ENCODE measurements at places on chromosomes 2 and 18. TPM values are rescaled to one million over a fixed set of nuclear protein-coding genes. Genes with fewer than 3 reads are reported as not detected.

The APOB gene
- 0.11 TPM for polyA plus RNA-seq

The MREG gene
- polyA plus RNA-seq: 2.4 TPM

The ELOA2 gene
- polyA plus RNA-seq: not detected

The MAP3K19 gene
- not detected for polyA plus RNA-seq

The SLC9A4 gene
- polyA plus RNA-seq: not detected

The BCL11A gene
- polyA plus RNA-seq: 4.4 TPM

The SERPINB11 gene
- not detected for polyA plus RNA-seq

The PROKR1 gene
- polyA plus RNA-seq: 0.04 TPM

The ACKR3 gene
- polyA plus RNA-seq: 12.6 TPM

The CREG2 gene
- not detected for polyA plus RNA-seq

The UGT1A5 gene
- polyA plus RNA-seq: not detected

The CFAP65 gene
- polyA plus RNA-seq: 0.19 TPM

The IL1A gene
- 0.05 TPM for polyA plus RNA-seq

The APCDD1 gene
- 5.6 TPM for polyA plus RNA-seq

The CPSF3 gene
- polyA plus RNA-seq: 10.6 TPM

The ERFE gene
- 4.9 TPM for polyA plus RNA-seq

The RIT2 gene
- not detected for polyA plus RNA-seq

The SKA1 gene
- 0.15 TPM for polyA plus RNA-seq

The TRMT61B gene
- polyA plus RNA-seq: 14.7 TPM

The ALPP gene
- not detected for polyA plus RNA-seq

The B3GNT7 gene
- polyA plus RNA-seq: 5.6 TPM

The MC2R gene
- not detected for polyA plus RNA-seq

The C2orf92 gene
- 40.2 TPM for polyA plus RNA-seq

The GALNT14 gene
- 5.1 TPM for polyA plus RNA-seq

The ASB3 gene
- polyA plus RNA-seq: 8.8 TPM

The MAB21L4 gene
- 2.0 TPM for polyA plus RNA-seq

The GPR148 gene
- 1.2 TPM for polyA plus RNA-seq

The POTEC gene
- not detected for polyA plus RNA-seq

The SPP2 gene
- not detected for polyA plus RNA-seq

The FLACC1 gene
- polyA plus RNA-seq: 0.54 TPM

The SPR gene
- 38.8 TPM for polyA plus RNA-seq

The CDKL4 gene
- polyA plus RNA-seq: 0.14 TPM

The CYTIP gene
- 0.47 TPM for polyA plus RNA-seq

The LYG2 gene
- 0.16 TPM for polyA plus RNA-seq

The KCNJ3 gene
- polyA plus RNA-seq: 0.76 TPM

The EML6 gene
- polyA plus RNA-seq: 4.9 TPM

The ZSCAN30 gene
- 13.9 TPM for polyA plus RNA-seq

The CLIP4 gene
- polyA plus RNA-seq: 4.5 TPM

The RAB17 gene
- 130 TPM for polyA plus RNA-seq

The WNT10A gene
- polyA plus RNA-seq: 0.30 TPM

The MERTK gene
- 2.8 TPM for polyA plus RNA-seq

The CHRND gene
- polyA plus RNA-seq: 0.07 TPM

The NTSR2 gene
- not detected for polyA plus RNA-seq

The IL1R1 gene
- 22.1 TPM for polyA plus RNA-seq

The LBX2 gene
- 1.3 TPM for polyA plus RNA-seq

The CPO gene
- 0.15 TPM for polyA plus RNA-seq

The GAL3ST2 gene
- not detected for polyA plus RNA-seq

The TCF23 gene
- polyA plus RNA-seq: not detected

The CYRIA gene
- polyA plus RNA-seq: 1.3 TPM

The RAB12 gene
- 23.2 TPM for polyA plus RNA-seq

The SYT4 gene
- 2.2 TPM for polyA plus RNA-seq

The RESP18 gene
- not detected for polyA plus RNA-seq

The TPGS2 gene
- polyA plus RNA-seq: 26.8 TPM

The PASK gene
- polyA plus RNA-seq: 14.5 TPM

The GPR75 gene
- polyA plus RNA-seq: 1.5 TPM

The ZBTB7C gene
- polyA plus RNA-seq: 0.57 TPM

The SLC11A1 gene
- polyA plus RNA-seq: 3.9 TPM

All from pancreas (tissue), 10 donors.